CD8-positive, alpha-beta memory T cell (primary cell): ENCODE measurements at places on chromosomes 4 and X.

DNA sequence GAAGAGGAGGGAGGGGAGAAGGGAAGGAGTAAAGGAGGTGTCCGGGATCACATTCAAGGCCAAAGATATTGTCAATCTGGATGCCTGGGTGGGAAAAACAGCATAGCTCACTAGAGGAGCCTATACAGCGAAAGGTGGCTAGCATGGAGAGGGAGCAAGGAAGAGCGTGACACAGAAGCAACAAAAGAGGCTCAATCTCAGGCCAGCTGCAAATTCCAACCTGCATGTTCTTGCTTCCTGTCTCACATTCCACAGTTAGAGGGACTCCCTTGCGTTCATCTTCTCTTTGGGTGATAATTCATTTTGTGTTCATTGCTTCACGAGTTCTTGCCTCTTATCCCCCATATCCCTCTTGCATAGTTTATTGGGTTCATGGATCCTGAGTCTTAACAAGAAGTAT lies 3.0 kb upstream of the CLNK start:
- DNase-seq, result no peak

DNA sequence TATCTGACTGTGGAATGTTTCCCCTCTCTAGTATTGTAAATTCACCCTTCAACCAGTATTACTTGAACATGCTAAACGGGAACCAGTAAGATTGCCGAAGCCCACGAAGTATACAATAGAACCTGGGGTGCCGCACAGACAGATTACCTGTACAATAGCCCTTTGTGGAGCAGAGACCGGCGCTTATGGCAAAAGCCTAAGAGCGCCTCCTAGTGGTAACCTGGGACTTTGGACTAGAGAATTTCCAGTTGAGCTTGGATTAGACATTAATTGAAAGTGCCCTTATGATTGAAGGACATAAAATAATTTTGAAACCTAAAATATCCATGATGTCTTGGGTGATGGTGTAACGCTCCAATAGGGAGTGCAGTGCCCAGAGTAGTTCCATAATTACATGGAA lies 14.1 kb downstream of the ZNF157 start:
- peak; percentile 57 for DNase-seq

GRCh38 chrX:69137371-69138117 lies 27.7 kb downstream of the PJA1 start:
- DNase-seq, result no peak

- DNase-seq, result peak; percentile 30
Observed at GRCh38 chr4:121050300-121050699, 22.0 kb downstream of the NDNF start.

GRCh38 chr4:137823007-137823406 lies 290.7 kb upstream of the PCDH18 start:
- DNase-seq, result no peak

GRCh38 chr4:182145334-182145905 lies 97.8 kb upstream of the TENM3 start:
- DNase-seq, result no peak

- no peak for DNase-seq
Observed at GRCh38 chr4:140061194-140061593, 92.8 kb downstream of the MAML3 start.

- no peak for DNase-seq
Observed at GRCh38 chrX:42188730-42189129, 265.4 kb upstream of the CASK start.

- no peak for DNase-seq
Observed at GRCh38 chr4:78150543-78150864, 93.4 kb downstream of the FRAS1 start.

- DNase-seq, result no peak
Observed at GRCh38 chrX:139388254-139388653, 142.3 kb upstream of the F9 start.

GRCh38 chr4:8297691-8298485 lies 28.3 kb downstream of the HTRA3 start:
- no peak for DNase-seq

- DNase-seq, result no peak
Observed at GRCh38 chr4:151651496-151651895, 109.3 kb downstream of the GATB start.
